T-helper 22 cell (primary cell): ENCODE measurements at places on chromosomes 12 and 14.

DNA sequence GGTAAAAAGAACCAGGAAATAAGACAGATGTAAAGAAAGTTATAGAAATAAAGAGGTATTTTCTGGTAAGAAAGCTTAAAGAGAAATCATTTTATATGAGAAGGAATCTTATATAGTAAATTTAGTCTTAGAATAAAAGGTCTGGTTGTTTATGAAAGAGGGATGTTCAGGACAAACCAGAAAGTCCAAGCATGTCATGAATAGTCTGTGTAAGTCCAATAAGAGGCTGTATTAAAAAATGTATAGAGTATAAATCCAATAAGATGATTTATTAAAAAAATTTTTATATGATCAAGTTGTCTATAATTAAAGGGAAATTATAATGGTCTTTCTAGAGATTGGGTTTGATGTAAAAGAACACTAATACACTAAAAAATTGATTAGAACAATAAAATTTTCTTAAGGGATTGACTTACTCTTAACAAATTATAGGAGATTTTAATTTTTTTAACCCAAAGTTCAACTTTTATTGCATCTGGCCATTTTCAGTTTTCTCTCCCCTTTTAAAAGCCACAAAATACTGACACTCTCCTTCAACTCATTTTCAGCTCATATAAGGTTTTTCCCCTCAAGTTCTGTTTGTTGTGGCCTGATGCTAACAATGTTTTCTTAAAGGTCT is 35.1 kb downstream of the ST8SIA1 start:
- DNase-seq, result no peak

GRCh38 chr14:24483604-24484252 is 24.3 kb downstream of the CMA1 start:
- DNase-seq, result no peak

- no peak for DNase-seq
Measured at GRCh38 chr12:65414526-65414925, 136.0 kb downstream of the MSRB3 start.

GRCh38 chr12:6546016-6546415 is 9.8 kb downstream of the IFFO1 start:
- DNase-seq, result no peak

DNA sequence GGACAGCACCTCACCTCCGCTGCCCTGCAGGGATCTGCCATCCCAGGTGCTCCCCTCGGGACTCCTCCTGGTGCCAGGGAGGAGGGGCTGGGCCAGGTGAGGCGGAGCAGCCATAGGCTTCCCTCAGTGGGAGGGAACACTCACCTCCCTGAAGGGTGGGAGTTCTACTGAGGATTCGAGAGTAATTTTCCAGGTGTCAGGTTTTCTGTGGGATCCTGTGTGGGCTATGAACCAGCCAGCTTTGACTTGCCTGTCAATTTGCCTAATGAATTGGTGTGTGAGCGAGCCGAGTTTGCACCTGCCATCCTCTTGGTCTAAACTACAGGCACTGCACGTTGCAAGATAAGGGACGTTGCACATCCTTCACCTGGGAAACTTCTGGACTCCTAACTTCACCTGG is 50.3 kb downstream of the NOC4L start:
- no peak for DNase-seq

DNA sequence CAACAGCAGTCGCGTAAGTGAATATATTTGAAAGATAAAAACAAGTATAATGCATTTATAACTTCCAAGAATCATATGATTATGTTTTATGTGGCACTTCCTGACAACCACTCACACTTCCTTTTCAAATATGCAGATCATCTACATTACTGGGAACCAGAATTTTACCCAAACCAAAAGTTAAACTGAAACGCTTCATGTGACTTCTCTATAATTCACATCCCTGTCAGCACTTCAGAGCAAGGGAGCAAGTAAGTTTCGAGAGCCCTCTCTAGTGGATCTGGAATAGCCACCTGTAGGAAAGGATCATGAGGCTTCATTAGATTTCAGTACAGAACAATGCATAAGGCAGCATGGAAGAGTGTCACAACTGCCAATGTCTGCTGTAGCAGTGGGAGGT is 13.7 kb upstream of the ALX1 start:
- DNase-seq, result no peak

GRCh38 chr14:97275276-97275675 is 478.1 kb downstream of the VRK1 start:
- no peak for DNase-seq

DNA sequence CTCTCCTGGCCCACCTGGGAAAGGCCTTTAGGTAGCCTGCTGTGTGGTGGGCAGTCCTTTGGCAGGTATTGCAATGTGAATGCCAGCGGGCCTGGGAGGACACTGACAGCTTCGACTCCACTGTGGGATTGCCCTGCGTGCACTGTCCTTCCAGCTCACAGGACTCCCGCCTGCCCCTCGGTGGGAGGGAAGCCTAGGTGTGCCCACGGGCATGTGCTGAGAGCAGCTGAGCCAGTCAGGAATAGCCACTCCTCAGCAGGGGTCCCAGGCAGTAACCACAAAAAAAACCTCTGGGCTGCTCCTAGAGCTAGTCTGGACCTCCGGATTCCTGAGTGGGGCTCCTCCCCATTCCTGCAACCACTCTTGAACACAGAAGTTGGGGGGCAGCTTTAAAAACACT is 278.2 kb downstream of the FOXN3 start:
- DNase-seq, result no peak

DNA sequence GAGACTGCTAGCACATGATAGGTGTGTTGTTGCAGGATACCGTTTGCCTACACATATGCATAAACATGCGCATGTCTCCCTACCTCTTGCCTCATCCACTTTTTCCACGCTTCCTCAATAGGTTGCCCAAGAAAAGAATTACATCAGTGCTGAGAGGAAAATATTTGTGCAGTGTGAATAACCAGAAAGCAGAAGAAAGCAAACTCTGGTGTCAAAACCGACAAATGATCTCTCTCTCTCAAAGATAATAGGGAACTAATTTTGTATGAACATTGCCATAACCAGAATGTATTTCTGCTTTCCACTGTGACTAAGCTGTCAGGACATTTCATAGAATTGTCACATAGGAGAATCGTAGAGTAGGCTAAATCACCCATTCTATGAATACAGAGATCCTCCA is 1.3 kb downstream of the CLEC7A start:
- DNase-seq, result no peak
